Kidney (tissue), 22 donors: ENCODE measurements at places on chromosomes 7 and 10. TPM values are rescaled to one million over a fixed set of nuclear protein-coding genes. Genes with fewer than 3 reads are reported as not detected.
A peak's percentile ranks its signal among the peaks of the same experiment; 100 is the strongest.

The ANKRD1 gene
- total RNA-seq = not detected

The SRPK2 gene
- 43.1 TPM for total RNA-seq

The VPS50 gene
- 33.8 TPM for total RNA-seq

The DMBT1 gene
- 0.06 TPM for total RNA-seq

The TMEM176B gene
- 345 TPM for total RNA-seq

The MEOX2 gene
- 1.2 TPM for total RNA-seq

The ERVW-1 gene
- not detected for total RNA-seq

The FXYD4 gene
- total RNA-seq = 109 TPM

The PGAM2 gene
- 2.1 TPM for total RNA-seq

The THSD7A gene
- 24.3 TPM for total RNA-seq

The ZDHHC4 gene
- 62.4 TPM for total RNA-seq

The PBLD gene
- total RNA-seq = 33.5 TPM

GRCh38 chr7:40721342-40721949 is 586.6 kb downstream of the SUGCT start:
- no peak for DNase-seq

DNA sequence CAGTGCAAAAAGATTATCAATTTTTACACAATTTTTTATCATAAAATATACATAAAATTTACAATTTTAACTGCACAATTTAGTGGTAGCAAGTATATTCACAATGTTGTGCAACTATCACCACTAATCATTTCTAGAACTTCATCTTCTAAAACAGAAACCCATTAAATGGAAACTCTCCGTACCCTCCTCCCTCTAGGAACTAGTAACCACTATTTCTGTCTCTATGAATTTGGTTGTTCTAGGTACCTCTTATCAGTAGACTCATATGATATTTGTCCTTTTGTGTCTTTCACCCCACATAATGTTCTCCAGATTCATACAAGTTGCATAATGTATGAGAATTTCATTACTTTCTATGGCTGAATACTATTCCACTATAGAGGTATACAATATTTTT is 73.5 kb downstream of the HERC4 start:
- no peak for DNase-seq

GRCh38 chr10:80464557-80465450 is 10.7 kb downstream of the TSPAN14 start:
- DNase-seq = no peak

GRCh38 chr10:89525556-89525955 is 9.8 kb downstream of the SLC16A12 start:
- no peak for DNase-seq

DNA sequence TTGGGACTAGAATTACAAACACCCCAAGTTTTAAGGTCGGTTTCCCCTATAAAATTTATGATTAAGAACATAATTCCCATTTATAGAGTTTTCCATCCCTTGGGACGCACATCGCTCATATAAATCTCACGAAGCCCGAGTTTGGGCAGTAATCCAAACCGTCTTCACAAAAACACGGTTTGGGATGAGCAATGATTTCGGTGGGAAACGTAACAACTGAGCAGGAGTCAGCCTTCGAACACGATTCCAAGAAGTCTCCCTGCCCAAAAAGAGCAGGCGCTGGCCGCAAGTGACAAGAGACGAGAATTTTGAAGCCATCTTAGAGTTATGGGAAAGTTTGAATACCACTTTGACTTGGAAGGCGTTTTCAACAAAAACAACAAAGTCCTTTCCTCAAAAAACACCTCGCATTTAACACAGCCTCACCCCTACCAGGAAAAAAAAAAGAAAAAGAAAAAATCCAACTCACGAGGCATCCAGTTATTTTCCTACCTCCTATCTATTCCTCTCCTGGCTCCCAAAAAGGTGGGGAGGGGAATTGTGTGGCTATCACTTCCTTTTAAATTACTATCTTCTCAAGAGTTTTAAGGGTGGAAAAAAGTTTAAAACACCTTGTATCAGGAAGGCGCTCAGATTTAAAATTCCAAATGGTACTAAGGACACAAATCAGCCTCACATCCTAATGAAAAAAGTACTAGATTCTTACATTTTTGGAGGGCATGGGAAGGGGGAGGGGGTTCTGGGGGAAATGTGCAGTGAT is 1.6 kb downstream of the SEPHS1 start:
- DNase-seq = peak; percentile 24

- DNase-seq = no peak
These were observed 25.5 kb downstream of the JAZF1 start for GRCh38 chr7:28155019-28155660.

- no peak for DNase-seq
These were observed 10.2 kb downstream of the SSBP1 start for GRCh38 chr7:141748396-141748795.

GRCh38 chr10:68594405-68594804 is 34.3 kb downstream of the TET1 start:
- no peak for DNase-seq

- DNase-seq = no peak
These were observed 63.1 kb upstream of the ADRB1 start for GRCh38 chr10:113980408-113981087.

DNA sequence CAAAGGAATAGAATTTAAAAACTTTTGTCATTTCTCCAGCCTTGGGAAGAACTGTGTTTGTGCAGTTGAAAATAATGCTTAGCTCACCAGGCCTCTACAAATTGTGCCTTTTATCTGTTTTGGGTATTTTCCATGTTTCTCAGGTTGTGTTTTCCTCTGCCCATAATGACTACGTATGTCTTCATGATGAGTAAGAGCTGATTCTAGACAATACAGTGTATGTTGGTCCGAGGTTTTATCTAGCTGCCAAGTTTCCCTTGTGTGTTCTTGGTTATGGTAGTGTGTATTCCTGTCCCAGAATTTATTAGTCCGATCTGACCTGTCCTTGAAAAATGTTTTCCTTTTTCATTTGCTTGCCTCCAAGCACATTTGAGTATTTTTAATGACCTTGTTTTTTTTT is 83.7 kb upstream of the GLCCI1 start:
- DNase-seq = no peak

GRCh38 chr7:79421751-79422150 is 31.7 kb downstream of the MAGI2 start:
- DNase-seq = no peak

GRCh38 chr7:116331020-116331419 is 120.7 kb downstream of the TES start:
- no peak for DNase-seq

- no peak for DNase-seq
These were observed 131.9 kb downstream of the LYZL1 start for GRCh38 chr10:29420744-29421143.

- peak; percentile 86 for DNase-seq
These were observed 38.5 kb downstream of the ZNF777 start for GRCh38 chr7:149422162-149422913.

DNA sequence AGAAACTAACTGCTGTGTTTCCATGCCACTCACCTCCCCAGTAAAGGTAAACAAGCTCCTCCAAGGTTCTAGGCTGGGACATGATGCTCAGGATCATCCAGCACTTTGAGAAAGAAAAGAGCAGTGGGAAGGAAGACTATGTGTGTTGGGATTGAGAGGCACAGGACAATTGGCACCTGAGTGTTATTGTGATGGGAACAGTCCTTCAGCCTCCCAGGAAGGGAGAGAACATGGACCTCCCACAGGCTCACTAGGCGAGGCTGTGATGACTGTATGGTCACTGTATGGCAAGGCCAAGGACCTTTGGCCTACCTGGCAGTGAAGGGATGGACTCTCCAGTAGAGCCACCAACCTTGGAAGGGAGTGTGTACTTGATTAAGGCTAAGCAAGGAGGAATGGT is 123.2 kb upstream of the UNC5B start:
- no peak for DNase-seq

DNA sequence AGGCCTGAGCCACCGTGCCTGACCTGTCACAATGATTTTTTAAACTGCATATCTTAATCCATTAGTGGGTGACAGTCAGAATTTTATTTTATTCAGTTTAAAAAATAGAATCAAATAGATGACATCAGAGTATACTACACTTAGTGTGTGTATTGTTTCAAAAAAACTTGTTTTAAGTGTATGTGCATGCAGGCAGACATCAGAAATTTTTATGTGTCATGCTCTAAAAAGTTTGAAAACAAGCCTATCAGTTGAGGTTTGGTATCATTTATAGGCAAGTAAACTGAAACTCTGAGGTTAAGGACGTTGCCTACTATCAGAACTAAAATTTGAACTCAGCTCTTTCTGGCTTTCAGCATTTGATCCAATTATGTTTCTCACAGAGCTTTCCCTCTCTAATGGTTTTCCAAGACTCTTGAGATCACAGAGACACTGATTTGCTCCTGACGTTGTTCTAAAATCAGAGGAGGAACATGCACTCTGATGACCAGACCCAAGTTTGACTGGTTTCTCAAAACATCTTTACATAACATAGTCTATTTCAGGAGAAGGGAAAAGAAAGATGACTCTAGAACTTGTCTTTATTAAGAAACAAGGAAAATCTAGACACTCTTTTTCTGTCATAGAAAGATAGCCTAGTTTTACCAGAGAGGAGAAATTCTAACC is 188.6 kb downstream of the AUTS2 start:
- DNase-seq = no peak

DNA sequence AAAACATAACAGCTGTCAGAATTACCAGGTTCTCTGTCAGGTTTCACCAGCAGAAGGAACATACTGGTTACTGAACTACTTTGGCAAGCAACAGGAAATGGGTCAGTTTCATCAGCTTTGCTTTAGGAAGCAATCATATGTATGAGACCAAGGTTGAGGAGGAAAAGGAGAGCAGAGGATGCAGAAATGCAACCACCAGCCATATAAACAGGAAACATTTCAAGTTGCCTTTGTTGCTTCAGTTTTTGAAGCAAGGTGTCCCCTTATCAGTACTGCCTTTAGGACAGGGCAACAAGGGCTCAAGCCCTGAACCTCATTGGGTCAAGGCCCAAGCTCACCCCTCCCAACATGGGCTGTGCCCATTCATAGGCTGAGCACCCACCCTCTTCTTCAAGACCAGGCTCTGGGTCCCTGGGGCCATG is 10.2 kb downstream of the HIPK2 start:
- DNase-seq = no peak

DNA sequence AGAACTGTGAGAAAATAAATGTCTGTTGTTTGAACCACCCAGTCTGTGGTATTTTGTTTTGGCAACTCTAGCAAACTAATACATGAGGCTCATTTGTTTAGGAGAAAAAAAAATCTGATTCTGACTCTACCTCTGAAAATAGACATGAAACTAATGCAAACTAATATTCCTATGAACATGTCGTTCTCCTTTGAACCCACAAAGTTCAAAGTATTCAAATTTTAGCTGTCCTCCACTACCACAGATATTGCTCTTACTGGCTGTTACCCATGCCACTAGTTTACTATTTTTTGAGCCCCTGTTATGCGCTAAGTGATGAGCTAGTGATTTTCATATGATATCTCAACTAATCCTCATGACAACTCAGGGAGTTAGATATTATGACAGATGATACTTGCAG is 58.8 kb upstream of the ZNF804B start:
- no peak for DNase-seq

GRCh38 chr7:19554581-19554980 is 154.3 kb downstream of the POLR1F start:
- no peak for DNase-seq
